ENCODE measurements at places on chromosomes 4 and X.
A peak's percentile ranks its signal among the peaks of the same experiment; 100 is the strongest.

DNA sequence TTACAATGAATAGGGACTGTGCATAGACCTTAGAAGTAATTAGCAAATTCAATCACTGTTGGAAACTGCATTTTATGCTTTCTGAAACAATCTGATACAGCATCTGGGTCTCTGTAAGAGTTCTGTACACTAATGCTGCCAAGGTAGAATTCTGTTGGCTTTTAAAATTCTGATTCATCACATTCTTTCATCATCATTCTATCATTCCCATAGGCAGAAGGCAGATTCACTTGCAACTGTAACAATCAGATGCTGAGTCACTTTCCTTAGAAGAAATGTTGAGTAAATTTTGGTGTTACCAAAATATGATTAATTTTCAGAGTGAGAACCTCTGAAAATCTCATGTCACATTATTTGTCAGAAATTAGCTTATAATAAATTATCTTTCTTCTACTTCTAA, 267.2 kb downstream of the MAPK10 start:
- DNase-seq = no peak

DNA sequence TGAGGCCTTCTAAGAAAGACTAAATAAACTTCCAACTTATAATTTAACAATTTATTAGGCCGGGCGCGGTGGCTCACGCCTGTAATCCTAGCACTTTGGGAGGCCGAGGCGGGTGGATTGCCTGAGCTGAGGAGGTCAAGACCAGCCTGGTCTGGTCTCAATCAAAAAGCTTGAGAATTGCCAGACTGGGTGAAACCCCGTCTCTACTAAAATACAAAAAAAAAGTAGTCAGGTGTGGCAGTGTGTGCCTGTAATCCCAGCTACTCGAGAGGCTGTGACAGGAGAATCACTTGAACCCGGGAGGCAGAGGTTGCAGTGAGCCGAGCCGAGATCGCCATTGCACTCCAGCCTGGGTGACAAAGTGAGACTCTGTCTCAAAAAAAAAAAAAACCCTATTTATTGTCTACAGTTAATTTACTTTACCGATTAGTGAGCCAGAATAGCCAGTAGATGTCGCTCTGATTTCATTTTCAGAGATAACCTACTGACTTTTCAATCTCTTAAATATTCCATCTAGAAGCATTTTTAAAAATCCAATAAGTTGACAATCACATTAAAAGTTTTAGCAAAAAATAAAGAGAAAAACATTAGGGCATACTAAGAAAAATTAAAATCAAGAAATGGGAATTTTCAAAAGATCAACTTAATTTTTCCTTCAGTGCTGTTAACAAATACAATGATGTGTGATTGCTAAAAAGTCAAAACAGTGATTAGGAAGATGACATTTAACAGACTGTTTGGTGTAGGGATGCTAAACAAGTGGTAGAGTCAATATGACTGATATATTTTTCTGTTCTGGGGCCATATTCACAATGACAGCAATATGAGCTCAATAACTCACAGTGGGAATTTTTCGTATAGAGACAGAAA, 4.3 kb upstream of the SHROOM3 start:
- DNase-seq = no peak

- DNase-seq = no peak
These were observed 120.9 kb upstream of the NRK start for GRCh38 chrX:105701310-105702052.

DNA sequence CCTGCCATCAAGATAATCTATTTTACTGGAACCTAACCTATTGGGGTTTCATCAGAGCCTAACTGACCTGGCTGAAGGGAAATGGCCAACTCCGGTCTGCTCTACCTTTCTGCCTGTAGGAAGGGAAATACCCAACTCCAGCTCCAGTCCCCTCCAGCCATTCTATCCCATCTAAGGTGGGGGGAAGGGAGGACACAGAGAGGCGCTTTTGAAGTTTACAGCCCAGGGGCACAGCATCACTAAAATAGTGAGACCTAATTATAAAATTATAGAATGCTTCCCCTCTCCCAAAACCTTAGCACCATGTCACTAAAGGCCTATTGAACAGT, 27.8 kb upstream of the ACSL4 start:
- DNase-seq = no peak

- DNase-seq = no peak
These were observed 24.2 kb upstream of the CSF2RA start for GRCh38 chrX:1244164-1245076.

DNA sequence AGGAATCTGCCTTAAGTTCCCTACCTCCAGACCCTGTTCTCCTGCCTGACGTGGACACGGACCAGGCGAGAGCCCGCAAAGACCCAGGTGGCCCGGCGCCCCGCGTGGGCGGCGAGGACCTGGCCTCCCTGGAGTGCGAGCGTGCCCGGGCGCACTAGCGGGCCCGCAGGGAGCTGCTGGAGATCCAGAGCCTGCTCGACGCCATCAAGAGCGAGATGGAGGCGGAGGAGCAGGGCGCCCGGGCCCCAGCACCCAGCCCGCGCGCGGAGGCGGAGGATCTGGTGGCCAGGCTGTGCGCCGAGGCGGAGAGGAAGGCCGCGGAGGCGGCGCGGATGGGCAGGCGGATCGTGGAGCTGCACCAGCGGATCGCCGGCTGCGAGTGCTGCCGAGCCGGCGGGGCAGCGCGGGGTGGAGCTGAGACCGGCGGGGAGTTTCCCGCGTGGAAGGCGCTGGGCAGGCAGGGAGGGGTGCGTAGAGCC, 18.2 kb downstream of the MRFAP1 start:
- DNase-seq = no peak

GRCh38 chr4:81566161-81566591, 94.5 kb upstream of the RASGEF1B start:
- DNase-seq = no peak

- DNase-seq = no peak
These were observed 92.8 kb upstream of the CCDC160 start for GRCh38 chrX:134144231-134144630.

DNA sequence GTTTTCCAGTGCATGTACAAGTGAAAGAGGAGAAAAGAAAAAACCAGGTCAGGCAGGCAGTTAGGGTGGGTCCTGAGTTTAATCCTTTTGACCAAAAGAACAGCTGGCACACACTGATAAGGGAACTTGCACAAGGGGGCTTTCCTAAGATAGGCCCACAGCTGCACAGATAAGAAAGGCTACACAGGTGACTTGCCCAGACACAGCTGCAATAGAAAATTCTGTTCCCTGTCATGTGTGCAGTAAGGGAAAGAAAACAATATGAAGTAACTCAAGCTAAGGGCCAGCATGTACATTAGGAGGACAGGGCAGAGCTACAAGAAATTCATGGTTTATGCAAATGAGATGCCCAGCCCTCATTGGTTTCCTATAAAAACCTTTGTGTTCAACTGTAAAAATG, 32.9 kb downstream of the LUZP4 start:
- DNase-seq = no peak

DNA sequence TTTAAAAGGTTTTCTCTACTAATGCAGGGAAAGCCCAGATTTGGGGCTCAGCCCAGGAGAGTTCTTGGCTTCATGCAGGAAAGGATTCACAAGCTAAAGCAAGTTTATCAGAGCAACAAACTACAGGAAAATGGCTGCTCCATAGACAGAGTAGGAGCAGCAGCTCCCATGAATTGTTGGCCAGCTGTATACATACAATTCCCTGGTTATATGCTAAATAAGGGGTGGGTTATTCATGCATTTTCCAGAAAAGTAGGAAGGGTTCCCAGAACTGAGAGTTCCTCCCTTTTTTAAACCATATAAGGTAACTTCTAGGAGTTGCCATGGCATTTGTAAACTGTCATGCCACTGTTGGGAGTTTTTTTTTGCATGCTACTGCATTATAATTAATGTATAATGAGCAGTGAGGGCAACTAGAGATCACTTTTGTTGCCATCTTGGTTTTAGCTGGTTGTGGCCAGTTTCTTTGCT, 2.6 kb downstream of the C4orf33 start:
- no peak for DNase-seq

DNA sequence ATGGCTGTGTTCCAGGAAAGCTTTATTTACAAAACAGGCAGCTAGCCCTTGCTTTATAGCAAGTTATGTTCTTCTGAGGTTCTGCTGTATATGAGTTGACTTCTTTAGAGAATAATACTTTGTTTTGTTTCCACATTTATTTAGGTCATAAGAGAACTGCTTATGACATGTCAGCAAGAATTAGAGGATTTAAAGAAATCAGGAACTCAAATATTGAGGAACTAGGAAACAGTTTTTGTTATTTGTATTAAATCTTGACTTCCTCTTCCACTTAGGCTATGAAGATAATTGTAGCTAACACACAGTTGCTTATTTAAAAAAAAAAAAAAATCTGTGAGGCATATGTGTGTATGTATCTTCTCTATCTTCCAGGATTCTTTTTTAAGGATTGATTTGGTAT, 14.3 kb downstream of the ZRSR2 start:
- DNase-seq = no peak

DNA sequence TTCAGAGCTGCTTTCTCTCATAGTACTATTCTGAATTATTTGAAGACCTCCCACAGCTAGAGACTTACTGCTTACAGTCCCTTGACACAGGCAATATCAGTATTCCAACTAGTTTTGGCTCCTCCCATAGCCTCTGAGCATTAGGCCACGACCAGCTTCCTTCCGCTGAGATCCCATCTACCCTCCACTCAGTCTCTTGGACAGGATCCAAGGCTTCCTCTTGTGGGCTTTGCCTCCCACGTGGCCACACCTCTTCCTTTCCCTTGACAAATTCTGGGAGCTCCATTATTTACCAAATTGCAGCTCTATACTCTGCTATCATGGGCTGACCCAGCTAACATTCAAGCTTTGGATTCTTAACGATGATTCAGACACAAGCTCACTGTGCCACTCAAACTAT, 470.4 kb upstream of the GALNT7 start:
- no peak for DNase-seq

GRCh38 chr4:129362691-129363274, 266.8 kb downstream of the C4orf33 start:
- DNase-seq = peak; percentile 62

- no peak for DNase-seq
These were observed 16.2 kb downstream of the GPAT3 start for GRCh38 chr4:83552083-83552482.

DNA sequence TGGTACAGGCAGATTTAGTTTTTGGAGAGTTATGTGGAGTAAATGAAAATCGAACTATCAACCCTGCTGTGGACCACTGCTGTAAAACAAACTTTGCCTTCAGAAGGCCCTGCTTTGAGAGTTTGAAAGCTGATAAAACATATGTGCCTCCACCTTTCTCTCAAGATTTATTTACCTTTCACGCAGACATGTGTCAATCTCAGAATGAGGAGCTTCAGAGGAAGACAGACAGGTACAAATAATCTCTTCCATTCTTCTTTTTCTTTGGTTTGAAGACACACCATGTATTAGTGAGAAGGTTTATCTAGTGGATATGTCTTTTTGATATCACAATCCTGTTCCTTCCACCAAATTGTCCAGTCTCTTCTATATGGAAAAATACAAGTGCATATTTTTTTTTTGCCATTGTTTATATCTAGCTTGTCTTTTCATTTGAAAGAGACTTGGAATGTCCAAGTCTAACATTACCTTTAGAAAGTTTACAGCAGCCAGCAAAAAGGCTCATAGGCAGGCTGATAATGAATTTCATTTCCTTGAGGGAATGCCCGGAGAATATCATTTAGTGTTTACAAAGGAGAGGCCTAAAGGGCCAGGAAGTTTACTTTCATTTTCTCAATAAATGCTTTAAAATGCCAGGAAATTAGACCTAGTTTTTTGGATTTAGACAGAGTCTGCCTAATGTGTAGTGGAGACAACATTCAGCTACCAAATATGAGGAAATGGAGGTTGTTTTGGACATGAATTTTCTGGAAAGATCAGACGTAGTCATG, 18.6 kb downstream of the AFM start:
- DNase-seq = no peak

DNA sequence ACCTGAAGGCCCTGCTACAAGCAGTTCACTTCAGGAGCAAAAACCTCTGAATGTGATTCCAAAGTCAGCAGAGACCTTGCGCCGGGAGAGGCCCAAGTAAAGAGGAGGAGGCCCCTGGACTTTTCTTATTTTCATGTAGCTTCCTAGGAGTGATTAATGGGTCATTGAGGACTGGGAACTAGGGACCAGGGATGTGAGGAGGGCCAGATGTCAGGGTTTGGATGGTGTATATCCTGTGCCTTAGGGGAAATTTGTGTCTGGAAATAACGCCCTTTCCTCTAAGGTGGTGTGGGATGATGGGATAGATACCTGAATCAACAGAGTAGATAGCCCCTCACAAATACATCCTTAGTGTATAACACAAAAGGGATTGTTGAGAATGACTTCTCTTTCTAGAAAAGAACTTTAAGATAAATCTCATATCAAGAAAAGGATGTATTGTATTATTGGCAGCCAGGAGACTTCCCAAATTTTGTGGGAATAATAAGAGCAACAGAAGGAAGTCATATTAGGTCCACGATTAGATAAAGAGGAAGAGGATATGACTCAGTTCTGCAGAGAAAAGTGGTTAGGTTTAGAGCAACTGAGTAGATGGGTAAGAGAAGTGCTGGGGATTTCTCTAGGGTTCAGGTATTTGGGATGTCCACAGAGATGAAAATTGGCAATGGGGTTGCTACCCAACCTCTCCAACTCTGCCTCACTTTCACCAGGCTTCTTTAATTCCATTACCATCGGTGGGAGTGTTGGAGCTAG, 1.1 kb downstream of the ITGB1BP2 start:
- DNase-seq = no peak

Measured in left renal pelvis (tissue), 4 donors.